ENCODE measurements at places on chromosomes 11 and 22.

GRCh38 chr22:18115906-18116371 lies 5.3 kb downstream of the TUBA8 start:
- DNase-seq: no peak

DNA sequence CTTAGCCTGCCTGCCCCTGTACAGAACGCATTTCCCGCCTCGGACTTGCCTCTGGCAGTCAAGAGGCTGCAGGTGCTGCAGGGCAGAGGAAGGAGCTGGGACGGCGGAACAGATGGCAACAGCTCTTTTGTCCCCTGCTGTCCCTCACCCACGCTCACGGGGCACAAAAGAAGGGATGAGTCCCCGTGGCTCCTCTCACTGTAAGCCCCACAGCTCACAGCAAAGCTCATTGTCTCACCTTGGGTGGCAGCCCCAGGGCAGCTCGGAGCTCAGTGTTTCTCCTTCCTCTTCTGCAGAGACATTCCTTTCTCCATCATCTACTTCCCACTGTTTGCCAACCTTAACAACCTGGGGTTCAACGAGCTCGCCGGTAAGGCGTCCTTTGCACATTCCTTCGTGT lies 24.3 kb downstream of the SLC25A18 start:
- DNase-seq: no peak

- DNase-seq: no peak
Observed at GRCh38 chr22:47773635-47774034, 1011.2 kb downstream of the TBC1D22A start.

GRCh38 chr11:113904379-113905101 lies at the start of gene HTR3B:
Gene HTR3B, plus strand, starts transcription at chr11:113904796. Its CDS starts 138 bp downstream, at chr11:113904934.
- DNase-seq: no peak

DNA sequence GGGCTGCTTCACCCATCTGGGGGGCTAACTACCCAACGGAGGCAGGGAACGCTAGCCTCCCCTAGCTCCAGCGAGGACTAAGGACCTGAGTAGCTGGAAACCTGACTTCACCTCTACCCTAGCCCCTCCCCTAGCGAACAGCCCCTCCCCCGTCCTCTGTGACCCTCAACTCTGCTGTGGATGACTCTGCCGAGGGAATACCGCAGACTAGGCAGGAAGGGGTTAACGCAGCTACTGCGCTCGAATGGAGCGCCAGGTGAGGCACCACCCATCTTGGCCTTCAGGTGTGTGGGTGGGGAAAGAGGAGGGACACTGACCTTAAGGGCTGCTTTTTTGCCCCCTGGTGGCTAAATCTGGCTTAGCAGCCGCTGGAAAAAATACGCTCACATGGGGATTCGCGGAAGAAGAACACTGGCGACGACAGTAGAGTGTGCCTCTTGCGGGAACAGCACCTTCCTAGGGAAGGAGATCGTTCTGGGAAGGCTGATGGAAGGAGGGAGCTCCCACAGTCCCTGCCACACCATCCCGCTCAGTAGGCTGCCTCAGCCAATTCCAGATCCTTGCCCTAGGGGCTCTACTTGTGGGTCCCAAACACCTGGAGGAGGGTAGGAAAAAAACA lies 4.5 kb upstream of the BCL9L start:
- DNase-seq: peak; percentile 75

- no peak for DNase-seq
Observed at GRCh38 chr11:34250211-34250610, 107.6 kb downstream of the ABTB2 start.

DNA sequence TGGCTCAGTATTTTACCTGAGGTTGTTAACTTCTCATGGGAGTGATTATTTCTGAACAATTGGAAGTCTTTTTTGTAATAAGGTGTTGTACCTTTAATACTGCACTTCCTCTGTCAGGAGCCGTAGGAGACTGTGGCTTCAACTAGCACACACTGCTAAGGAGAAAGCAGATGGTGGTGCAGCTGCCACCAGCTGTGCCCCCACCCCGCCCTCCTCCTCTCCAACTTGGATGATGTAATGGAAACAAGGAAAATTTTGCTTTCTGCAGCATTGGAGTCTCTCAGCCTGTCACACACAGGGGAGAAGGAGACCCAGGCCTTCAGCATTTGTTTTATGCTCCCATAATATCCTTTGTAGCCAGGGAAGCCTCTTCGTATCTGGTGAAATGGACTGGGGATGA lies 91.2 kb downstream of the TEAD1 start:
- no peak for DNase-seq

DNA sequence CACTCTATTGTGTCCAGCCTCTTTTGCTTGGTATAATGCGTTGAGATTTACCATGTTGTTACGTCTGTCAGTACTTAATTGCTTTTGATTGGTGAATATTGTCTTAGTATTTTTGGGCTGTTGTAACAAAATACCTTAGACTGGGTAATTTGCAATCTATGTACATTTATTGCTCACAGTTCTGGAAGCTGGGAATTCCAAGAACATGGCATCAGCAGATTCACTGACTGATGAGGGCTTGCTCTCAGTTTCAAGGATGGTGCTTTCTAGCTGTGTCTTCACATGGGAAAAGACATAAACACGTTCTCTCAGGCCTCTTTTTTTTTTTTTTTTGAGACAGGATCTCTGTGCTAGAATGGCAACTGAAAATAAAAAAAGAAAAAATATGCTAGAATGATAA lies 46.7 kb upstream of the INCENP start:
- DNase-seq: no peak
